ENCODE measurements at places on chromosomes 6 and 20. TPM values are rescaled to one million over a fixed set of nuclear protein-coding genes. Genes with fewer than 3 reads are reported as not detected.

OXT gene
- not detected for total RNA-seq

DEFB125 gene
- total RNA-seq: not detected

HUS1B gene
- total RNA-seq: 0.86 TPM

OPRL1 gene
- 0.48 TPM for total RNA-seq

OPRM1 gene
- total RNA-seq: not detected

ADGRB3 gene
- total RNA-seq: 0.51 TPM

FKBP5 gene
- total RNA-seq: 29.7 TPM

OR2W1 gene
- not detected for total RNA-seq

C6orf163 gene
- 4.5 TPM for total RNA-seq

DNA sequence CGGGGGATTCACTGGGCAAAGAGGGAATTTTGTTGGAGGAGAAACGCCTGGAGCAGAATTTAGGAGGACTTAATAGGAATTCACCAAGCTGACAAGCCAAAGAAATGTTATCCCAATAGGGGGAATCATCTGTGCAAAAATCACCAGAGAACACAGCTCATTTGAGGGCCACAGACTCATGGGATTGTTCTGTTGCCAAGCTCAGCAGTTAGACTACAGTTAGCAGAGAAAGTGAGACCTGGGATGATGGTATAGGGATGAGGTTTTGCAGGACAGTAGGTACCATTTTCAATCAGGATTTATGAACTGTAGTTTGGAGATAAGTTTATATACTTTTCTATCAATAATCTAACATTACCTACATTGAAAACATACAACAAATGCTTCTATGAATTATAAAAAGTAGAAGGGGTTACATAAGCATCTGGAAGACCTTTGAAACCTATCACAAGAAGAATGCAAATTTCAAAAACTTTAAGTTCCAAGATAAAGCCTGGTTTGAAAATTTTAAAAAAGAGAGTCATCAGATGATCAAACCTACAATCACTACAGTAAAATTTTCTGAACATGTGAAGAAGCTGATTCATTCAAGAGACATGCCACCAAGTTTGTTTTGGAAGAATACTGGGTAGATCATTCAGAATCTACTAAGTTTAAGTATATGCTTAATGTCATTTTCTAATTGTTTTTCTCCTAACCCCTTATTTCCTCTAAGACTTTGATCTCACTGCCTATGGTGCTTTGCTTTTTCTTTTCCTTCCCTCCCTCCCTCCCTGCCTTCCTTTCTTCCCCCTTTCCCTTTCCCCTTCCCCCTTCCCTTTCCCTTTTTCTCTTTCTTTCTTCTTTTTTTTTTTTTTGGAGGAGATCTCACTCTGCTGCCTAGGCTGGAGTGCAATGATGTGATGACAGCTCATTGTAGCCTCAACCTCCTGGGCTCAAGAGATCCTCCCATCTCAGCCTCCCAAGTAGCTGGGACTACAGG, 81.5 kb downstream of the KIF13A start:
- no peak for DNase-seq

DNA sequence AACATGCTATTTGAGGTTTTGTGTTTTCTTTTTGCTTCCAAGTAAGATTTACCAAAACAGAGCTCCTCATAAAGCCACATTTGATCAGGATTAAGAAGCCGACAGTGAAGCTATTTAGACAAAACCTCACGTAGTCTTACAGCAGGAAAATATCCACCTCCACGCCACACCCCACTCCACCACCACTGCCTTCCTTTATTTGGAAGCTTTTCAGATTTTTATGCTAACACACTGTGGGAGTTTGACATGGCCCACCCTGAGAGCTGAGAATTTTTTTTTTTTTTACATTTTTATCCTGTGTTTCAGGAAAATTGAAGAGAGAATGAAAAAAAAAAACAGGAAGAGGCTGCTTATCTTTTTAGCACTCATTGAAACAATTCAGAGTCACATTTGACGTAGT, 104.8 kb upstream of the MC3R start:
- no peak for DNase-seq

GRCh38 chr6:4345543-4345942, 210.2 kb upstream of the ECI2 start:
- DNase-seq: no peak

DNA sequence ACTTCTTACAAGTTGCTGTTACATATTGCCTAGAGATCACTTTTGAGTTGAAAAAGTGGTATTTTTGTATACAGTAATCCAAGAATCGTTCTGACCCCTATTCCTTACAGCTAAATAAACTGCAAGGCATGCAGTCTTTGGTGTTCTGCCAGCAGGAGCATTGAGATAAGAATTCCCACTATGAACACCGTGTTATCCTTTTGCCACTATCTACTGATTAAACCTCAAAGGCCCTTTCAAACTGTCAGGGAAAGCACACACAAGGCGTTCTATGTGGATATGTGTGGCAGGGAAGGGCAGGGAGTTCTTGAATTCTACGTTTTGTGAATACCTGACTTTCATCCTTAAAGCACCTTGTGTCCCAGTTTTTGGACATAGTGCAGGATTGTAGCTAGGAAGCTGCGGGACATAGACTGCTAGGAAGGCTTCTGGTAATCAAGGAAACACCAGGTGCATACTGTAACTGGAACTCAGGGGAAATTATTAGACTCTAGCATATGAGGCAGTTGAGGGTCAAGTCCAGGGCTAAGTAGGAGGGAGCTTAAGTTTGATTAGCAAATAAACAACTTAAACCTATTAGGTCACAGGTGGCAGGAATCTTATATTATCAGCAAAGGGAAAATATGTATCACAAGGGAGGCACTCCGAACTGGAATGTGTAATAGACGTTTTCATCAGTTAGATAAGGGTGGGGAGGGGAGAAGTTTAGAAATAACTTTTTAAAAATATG, 506.6 kb downstream of the RNF144B start:
- no peak for DNase-seq

- DNase-seq: no peak
Measured at GRCh38 chr6:138912308-138912707, 75.7 kb downstream of the REPS1 start.

DNA sequence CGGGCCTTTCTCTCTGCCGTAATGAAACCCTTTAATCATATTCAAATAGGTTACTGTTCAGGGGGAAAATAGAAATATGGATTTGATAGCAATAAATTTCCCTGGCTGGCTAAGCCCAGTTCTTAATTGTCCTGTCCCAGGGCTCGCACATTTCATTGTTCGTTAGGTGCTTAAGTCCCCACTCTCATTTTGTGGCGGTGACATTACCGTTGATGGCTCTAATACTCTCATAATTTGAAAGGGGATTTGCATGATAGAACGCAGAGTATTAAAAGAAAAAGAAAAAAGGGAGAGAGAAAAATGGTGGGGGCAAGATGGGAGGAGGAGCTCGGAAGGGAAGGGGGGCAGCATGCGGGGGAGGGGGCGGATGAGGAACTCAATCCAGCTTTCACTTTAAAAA, 79.1 kb upstream of the FOXP4 start:
- no peak for DNase-seq

GRCh38 chr6:156164701-156165452, 612.3 kb upstream of the ARID1B start:
- no peak for DNase-seq

DNA sequence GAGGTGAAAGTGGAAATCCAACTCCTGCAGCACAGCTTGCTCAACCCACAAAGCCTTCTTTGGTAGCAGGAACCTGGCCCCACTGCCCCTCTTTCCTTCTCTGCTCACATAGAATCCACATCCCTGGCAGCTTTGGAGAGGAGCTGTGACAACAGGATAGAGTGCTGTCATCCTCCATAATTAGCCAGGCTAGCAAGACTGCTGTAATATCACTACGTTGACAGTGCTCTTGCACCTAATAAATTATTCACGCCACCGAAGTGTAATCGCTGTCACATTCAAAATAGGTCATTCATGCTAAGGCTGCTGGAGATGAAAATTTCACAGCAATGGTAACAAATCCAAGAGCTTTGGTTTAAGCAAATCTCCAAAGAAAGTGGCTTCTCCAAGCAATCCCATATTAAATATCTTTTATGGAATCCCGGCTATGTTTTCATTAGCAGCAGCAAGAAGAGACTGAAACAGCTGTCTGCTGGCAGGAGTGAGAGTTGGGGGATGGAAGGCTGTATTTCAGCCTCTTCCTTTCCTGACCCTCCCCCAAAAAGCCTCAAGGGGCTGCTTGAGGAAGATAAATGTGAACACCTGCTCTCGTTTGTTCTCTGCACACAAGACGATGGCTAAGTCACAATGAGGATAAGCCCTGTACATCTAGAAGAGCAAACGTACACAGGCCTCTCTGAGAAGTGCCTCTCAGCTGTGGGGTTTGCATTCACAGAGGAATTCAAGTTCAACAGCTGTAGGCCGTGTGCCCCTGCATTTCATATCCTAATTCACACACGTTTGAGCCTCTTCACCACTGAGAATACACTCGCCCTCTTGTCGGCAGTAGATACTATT, 16.5 kb downstream of the RIPOR2 start:
- DNase-seq: no peak

GRCh38 chr6:43504756-43505593, 5.2 kb downstream of the LRRC73 start:
- no peak for DNase-seq

DNA sequence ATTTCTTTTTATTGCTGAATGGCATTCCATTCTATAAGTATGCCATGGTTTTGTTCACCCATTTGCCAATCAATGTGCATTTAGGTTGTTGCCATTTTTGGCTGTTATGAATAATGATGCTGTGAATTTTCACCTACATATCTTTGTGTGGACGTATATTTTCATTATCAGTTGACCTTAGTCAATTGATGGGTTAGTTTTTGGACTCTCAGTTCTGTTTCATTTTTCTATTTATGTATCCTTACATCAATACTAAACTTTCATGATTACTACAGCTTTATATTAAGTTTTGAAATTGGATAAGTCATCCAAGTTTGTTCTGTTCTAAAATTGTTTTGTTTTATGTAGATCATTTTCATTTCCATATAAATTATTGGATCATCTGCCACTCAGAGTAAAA, 261.9 kb upstream of the CNR1 start:
- DNase-seq: no peak

DNA sequence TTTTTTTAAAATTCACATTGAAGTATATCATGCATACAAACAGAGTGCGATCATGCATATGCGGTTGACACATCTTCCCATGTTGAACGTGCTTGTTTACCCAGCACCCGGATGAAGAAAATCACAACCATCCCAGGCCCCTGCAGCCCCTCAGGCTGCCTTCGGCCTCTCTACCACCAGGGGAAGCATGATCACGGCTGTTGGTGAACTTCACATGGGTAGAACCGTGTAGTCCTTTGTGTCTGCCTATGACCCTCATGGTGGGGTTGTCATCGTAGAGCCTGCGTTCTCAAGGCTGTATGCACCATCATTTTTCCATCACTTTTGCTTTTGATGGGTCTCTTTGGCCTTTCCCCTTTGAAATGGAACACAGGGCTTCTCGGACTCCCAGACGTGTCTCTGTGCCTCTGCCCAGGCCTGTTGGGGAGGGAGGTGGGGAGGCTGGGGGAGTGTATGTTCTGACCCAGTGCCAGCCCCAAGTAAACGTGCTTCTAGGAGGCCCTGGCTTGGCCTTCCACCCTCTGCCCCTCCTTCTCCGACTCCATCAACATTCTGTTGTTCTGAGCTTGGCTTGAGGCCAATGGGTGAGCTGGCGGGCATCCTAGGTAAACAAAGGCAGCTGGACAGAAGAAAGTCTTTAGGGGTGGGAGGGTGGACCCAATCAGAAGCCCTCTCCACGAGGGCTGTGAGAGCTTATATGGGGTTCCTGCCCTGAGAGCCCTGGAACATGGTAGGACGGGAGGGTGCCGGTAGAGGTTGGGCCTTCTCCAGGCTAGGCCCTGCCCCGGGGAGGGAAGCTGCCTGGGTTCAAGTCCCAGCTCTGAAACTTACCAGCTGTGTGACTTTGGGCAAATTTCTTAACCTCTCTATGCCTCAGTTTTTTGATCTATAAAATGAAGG, 39.7 kb downstream of the TGM2 start:
- DNase-seq: peak; percentile 82

DNA sequence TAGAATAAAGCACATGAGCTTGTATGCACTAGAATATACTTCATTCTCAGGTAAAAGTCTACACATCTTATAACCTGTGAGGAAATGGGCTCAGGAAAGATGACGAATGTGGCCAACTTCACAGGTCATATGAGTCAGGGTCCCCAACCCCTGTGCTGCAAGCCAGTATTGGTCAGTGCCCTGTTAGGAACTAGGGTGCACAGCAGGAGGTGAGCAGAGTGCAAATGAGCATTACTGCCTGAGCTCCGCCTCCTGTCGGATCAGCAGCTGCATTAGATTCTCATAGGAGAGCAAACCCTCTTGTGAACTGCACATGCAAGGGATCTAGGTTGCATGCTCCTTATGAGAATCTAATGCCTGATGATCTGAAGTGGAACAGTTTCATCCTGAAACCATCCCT, 182.3 kb downstream of the TRDN start:
- DNase-seq: no peak

DNA sequence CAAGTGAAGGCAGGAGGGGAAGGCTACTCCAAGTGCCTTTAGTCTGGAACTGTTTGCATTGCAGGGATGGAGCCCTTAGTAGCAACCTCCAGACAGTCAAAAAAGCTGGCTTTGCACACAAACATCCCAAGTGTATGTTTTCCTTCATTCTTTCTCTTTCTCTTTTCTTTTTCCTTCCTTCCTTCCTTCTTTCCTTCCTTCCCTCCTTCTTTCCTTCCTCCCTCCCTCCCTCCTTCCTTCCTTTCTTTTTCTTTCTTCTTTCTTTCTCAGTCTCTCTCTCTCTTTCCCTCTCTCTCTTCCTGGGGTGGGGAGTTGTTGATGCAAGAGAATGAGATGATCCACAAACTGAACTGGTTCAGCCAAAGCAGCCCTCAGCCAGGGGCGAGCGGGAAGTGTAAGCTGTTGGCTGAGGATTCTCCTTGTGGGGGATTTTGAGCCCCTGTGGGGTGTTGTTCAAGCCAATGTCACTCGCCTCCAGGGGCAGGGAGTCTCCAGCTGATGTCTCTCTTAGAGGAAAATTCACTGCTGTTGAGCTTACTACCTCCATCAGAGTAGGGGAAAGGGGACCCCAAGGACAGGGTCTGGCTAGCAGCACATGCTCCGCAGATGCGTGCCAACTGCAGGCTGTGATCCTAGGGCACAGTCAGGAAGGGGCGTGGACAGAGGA, 11.7 kb downstream of the RSPO4 start:
- DNase-seq: no peak

DNA sequence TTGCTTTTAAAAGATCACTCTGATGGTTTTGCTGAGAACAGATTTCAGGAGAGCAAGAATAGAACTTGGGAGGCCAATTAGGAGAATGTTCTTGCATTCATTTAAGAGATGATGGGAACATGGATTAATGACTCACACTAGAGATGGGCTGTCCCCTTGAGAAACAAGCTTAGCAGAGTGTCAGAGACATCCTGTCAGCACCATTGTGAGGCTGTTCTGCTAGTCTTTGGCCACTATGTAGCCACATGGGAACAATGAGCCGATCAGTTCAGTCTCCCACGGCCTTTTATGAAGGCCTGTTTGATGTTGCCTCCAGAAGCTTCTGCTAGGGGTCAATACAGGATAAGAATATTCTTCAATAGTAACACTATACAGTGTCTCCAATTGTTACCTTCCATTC, 113.0 kb upstream of the EYA4 start:
- DNase-seq: no peak

DNA sequence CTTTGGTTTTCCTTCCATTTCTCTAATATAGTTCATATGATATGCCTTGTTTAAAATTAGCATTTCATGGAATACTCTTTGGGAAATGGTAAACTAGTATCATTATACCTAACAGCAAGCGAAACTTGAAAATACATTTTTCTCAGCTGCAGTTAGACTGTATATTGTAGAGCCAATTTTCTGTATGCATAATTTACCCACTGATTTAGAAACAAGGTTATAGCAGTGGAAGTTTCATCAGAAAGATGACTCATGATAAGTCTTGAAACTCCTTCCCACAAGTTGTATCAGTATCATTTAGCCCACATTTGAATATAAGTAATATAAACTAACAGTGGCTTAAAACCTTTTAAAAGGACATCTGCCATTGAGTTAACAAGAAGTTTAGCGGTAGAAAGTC, 164.8 kb upstream of the BMP5 start:
- no peak for DNase-seq
